CD4-positive, alpha-beta T cell treated with Interleukin-15 for 1 hour (primary cell): ENCODE measurements at places on chromosomes 12 and 14.

DNA sequence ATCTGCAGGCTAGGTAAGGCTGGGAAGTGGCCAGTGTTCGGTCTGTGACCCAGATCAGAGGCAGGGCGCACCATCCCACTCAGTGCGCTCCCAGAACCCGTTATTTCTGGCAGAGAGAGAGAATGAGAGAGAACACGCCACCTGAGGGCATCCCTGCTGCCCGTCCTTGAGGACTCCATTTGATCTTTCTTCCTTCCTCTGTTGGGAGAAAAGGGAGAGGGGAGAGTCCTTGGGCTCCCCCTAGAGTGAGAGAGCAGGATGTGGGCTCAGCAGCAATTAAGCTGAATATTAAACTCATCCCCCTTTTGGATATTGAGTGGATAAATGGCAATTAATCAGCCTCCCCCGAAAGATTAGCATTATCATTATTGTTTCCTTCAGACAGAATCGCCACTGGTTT, 70.6 kb downstream of the IFT43 start:
- DNase-seq = no peak

DNA sequence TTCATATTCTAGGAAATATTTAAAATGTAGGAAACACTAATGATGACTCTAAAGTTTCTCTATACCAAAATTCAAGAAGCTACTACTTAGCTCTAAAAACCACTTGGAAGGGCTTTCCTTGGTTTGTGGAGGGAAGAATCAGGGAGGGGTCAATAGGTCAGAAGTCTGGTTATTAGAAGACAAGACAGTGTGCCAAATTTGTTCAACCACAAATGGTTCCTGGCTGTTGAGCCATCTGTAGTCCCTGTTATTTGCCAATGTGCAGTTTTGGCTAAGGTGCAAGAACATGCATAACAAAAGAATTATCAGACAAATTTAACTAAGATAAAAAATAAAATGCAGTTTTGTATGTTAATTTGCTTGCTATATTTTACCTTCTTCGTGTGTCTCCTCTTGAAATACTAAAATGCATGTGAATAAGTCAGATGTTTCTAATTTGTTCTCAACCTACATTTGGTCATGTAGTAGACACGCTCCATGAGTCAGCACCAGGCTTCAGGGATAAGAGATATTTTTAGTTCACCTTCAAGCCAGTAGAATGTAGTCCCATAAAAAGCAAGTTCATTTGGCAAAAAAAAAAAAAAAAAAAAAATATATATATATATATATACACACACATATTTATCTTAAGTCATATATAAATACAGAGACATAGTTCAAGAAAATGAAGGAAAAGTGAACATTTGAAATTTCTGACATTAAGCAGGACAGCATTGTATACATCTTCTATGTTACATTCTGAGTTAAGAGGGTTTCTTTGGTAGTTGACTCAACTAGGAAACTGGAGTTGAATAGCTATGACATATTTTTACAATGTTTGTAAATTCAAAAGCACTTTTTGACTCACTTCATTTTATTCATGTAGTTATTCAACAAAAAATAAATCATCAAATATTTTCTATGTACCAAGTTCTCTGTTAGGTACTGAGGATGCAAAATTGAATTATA, 123.3 kb downstream of the KCNC2 start:
- DNase-seq = no peak

GRCh38 chr12:130700492-130701401, 15.4 kb downstream of the RIMBP2 start:
- DNase-seq = no peak

DNA sequence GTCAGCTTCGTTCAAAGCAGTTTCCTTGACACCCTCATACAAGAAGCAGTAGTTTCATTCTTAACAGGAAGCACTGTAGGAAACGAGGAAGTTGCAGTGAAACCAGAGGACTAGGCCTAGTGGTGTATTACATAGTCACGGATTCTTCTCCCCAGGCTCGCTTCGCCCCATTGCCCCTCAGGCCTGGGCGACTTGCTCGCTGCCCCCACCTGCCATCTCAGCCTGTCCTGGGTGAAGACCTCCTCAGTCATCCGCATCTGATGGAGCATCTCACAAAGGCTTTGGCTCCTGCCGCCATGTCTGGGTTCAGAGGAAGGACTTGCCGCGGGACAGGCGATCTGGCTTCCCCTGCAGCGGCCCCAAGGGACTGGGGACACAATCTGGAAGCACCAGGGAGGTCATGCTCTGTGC, 93.5 kb downstream of the LMNTD1 start:
- peak; percentile 26 for DNase-seq

DNA sequence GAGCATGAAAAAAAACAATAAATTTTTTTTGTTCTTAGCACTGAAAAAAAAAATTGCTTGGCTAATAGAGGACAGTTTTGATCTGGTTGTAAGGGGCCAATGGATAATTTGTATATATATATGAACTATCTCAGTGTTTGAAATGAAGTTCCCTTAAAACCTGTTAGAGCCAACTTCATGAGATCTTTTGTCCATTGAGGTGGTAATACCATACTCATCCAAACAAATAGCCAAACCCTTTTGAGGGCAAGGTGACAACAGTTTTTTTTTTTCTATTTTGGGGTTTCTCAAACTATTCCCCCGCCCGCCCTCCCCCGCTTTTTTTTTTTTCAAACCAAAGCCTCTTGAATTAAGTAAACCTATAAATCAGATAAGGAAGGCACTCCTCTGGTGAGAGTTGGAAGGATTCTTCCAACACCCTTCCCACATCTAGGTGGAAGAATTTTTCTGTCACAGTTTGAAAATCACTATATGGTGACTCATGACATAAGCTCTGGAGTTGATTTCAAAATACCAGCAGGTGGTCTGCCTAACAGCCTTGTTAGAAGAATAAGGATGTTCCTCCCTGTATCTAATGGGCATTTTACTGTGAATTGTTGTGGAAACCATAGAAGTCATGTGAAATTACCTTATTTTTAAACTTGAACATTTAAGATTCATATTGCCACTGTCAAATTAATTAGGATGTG, 10.2 kb downstream of the ARHGAP5 start:
- no peak for DNase-seq

- DNase-seq = no peak
These were observed 82.4 kb downstream of the PIK3C2G start for GRCh38 chr12:18343708-18344107.

DNA sequence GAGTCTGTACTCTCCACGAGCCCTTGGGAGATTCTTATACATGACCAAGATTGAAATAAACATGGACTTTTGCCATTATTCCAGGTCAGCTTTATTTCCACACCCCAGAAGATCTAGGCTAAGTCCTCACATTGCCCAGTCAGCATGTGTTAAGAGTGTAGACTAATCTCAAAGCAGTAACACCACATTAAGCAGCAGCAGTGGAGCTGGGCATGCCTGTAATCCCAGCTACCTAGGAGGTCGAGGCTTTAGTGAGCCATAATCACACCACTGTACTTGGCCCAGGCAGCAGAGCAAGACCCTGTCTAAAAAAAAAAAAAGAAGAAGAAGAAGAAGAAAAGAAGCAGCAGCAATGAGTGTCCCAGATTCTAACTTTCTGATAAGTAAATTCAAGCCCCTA, 65.5 kb downstream of the C12orf56 start:
- DNase-seq = no peak
